ENCODE measurements at places on chromosomes 7 and 10.
A peak's percentile ranks its signal among the peaks of the same experiment; 100 is the strongest.

GRCh38 chr7:81883801-81884393, 114.0 kb upstream of the HGF start:
- no peak for DNase-seq

DNA sequence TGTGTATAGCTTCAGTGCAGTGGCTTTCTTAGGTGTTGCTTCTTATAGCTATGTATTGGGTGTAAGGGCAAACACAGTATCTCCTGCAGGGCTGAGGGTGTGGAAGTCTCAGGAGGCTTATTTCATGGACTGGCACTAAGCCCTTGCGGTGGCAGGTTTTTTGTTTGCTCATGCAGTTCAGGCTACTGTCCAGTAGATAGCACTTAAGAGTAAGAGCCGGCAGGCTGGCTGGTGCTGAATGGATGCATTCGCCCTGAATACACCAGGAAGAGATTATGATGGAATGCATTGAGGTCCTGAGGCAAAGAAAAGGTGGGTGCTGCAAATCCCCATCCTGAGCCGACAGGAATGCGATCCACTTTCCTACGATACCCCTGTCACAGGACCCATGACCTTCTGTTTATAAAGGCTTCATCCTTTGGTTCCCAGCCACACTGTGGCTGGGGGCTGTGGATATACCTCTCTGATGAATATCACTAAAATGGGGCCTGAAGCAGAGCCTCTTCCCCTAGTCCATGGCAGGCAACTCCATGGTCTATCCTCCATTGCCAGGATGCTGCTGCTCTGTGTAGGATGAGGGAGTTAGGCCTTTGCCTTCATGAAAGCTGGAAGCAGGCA, 44.9 kb downstream of the ANXA8 start:
- peak; percentile 61 for DNase-seq

DNA sequence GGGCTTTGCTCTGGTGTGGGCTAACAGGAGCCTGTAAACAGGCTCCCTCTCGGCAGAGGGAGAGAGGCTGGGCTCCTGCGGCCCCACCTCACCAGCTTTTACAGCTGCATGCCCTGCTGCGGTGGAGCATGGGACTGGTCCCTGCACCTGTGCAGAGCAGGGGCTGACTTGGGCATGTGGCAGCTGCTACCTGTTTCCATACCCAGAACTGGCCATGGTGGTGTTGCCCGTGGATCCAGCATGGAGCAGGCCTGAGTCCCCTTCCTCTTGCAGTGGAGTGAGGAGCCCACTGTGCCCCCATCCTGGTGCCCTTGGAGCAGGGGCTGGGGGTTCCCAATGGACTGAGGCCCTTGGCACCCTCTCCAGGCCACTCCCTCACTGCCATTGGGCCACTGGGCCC, 91.9 kb upstream of the MGMT start:
- DNase-seq = no peak

GRCh38 chr7:102220229-102220850, 66.3 kb upstream of the SH2B2 start:
- DNase-seq = no peak

DNA sequence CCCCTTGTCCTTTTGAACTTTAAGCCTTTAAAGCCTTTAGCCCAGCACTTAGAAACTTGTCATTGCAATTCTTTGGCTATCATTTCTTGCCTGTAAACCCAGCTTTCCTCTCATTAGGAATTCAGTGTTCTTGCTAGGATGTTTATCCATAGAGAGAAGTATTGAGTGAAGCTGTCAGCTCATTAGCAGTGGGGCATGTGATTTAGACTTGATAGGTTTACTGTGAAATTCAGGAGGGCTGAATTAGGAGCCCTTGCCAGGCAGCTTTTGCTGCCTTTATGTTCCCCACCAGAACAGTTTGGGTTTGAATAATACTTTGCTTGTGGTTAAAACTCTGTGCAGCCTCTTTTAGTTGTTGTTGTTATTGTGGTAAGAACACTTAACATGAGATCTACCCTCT, 39.5 kb downstream of the LHFPL3 start:
- no peak for DNase-seq

- no peak for DNase-seq
These were observed 111.7 kb downstream of the JCAD start for GRCh38 chr10:29947701-29948060.

DNA sequence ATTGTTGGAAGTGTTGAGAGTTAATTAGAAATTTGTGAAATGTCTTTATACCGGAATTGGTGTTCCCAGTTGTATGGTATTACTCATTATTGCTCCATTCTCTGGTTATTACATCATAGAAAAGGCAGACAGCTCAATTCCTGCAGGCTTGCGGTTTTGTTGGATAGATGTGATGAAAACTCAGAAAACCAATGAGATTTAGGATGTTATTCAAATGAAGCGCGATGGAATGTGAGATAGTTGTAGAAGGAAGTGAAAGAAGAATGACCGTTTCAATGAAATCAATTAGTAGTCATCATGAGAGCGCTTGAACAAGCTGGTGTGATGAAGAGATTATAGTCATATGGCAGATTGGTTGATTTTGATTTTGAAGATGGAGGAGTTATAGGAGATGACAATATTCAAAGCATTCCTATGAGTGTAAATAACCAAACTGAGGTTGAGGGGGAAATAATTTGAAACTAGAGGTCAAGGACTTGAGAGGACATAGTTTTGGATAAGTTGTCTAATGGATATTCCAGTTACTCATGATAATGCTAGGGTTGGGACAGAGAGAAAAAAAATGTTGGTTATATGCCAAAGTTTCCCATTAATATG, 991.5 kb downstream of the NRG3 start:
- DNase-seq = peak; percentile 77

DNA sequence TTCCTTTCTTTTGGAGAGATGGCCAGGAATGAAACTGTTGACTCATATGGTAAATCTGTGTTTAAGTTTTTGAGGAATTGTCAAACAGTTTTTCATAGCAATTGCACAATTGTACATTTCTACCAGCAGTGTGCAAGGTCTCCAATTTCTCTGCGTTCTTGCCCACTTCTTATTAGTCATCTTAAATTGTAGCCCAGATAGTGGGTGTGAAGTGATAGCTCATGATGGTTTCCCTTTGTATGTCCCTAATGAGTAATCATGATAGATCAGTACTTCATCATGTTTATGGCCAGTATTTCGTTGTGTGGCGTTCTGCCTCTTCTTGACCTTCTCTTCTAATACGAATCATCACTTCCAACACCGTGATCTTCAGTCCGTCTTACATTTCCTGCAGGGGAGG, 136.3 kb downstream of the DOCK1 start:
- peak; percentile 86 for DNase-seq

GRCh38 chr7:94305836-94306235, 88.9 kb upstream of the COL1A2 start:
- DNase-seq = no peak

- DNase-seq = no peak
These were observed 84.1 kb downstream of the SNX10 start for GRCh38 chr7:26375726-26376174.
